H1 (cell line): ENCODE measurements at places on chromosomes 4 and X. TPM values are rescaled to one million over a fixed set of nuclear protein-coding genes. Genes with fewer than 3 reads are reported as not detected.

The RASGEF1B gene
- 4.6 and 4.7 TPM in 2 replicates for total RNA-seq

The PDGFC gene
- 2.1 and 2.7 TPM in 2 replicates for total RNA-seq

The CSN1S1 gene
- total RNA-seq = not detected in 2 replicates

GRCh38 chrX:69151866-69152284 lies 13.4 kb downstream of the PJA1 start:
- H3K27me3 ChIP-seq = no peaks in the 10 kb centered on the region
- no peak overlapping the region for H3K4me3 ChIP-seq
- H3K27ac ChIP-seq = no peak overlapping the region
- H3K36me3 ChIP-seq = no peaks in the 10 kb centered on the region

GRCh38 chrX:100609591-100609990 lies 24.9 kb downstream of the TNMD start:
- H3K36me3 ChIP-seq = no peaks in the 10 kb centered on the region
- H3K4me1 ChIP-seq = peaks cover 5% of the 10 kb centered on the region; the same call in 1 of the 2 replicates
- H3K27ac ChIP-seq = no peak overlapping the region
- no peaks in the 10 kb centered on the region for H3K27me3 ChIP-seq
- DNase-seq = no peak
- peak overlapping the region; percentile 19; the same call in 1 of the 2 replicates for H3K4me3 ChIP-seq

DNA sequence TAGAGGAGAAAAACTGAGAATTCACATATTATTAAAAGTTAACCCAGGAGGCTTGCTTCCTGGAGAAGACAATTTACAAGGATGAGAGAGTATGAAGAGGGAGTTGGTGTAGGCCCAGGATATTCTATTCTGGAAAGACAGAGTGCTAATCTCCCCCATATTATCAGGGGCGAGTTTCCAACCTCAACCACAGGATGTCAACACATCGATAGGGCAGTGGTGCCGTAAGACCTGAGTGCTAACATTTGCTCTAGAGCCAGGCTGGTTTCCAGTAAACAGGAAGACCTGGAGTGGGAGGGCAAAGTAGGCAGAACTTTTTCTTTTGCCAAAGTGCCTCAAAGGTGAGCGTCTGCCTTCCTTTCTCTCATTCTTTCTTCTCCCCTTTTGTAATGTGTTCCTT lies 2.8 kb upstream of the AWAT1 start:
- no peak overlapping the region for H3K27ac ChIP-seq
- H3K4me3 ChIP-seq = no peak overlapping the region
- H3K4me1 ChIP-seq = no peaks in the 10 kb centered on the region
- DNase-seq = no peak
- no peaks in the 10 kb centered on the region for H3K36me3 ChIP-seq

DNA sequence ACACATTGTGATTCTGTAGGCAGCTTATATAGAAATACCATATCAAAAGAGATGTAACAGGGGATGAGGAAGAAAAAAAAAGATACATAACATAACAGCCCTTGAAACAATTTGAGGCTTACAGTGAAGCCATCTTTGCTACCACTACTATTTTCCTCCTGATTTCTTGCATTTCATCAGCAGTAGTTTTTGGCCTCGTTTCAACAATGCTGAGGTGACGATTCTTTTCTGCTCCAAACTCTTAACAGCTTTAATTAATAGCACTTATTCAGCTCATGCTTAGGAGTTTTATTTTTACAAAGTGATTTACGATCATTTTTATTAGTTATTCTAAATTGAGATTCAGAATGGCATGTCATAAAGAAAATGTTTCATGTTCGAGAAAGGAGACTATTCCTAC lies 163.2 kb downstream of the DCK start:
- H3K4me1 ChIP-seq = no peaks in the 10 kb centered on the region
- H3K4me3 ChIP-seq = no peak overlapping the region
- H3K27ac ChIP-seq = no peak overlapping the region
- H3K36me3 ChIP-seq = no peaks in the 10 kb centered on the region
